Esophagus muscularis mucosa (tissue), 4 donors: ENCODE measurements at places on chromosomes 2 and 18. TPM values are rescaled to one million over a fixed set of nuclear protein-coding genes. Genes with fewer than 3 reads are reported as not detected.
A peak's percentile ranks its signal among the peaks of the same experiment; 100 is the strongest.

DNA sequence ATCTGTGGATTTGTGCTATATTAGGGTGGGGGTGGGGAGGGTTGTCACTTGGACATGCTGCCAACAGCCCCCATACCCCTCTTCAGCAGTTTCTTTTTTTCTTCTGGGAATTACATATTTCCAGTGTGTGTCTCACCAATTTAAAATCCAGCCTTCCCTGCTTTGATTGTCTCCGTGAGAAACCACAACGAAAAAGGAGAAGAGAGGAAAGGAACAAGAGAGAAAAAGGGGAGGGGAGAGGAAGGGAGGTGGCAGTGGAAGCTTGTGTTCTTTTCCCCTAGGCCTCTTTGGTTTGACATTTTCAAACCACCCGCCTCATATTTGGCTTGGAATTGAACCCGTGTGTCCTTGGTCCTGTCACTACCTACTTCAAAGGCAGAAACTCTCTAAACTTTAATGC, 860 bp downstream of the CTNNA2 start:
- no peaks in the 10 kb centered on the region for H3K27me3 ChIP-seq
- H3K27ac ChIP-seq: no peak overlapping the region
- H3K4me1 ChIP-seq: peaks cover 13% of the 10 kb centered on the region
- H3K4me3 ChIP-seq: no peak overlapping the region

DNA sequence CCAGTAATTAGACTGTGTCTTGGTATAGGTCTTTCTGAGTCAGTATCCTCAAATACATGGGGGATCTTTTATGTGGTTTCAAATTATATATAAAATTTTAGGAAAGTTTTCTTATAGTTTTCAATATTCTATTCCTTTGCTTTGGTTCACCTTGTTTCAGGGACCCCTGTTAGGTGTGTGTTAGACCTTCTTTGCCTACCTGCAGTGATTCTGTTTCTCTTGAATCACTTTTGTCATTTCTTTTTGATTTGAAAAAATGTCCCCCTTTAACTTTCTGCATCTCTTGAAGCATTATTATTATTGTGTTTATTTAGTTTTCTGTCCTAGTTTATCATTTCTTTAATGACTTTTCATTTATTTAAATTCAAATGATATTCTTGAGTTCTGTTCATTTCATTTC, 98.7 kb downstream of the FHOD3 start:
- no peaks in the 10 kb centered on the region for H3K27me3 ChIP-seq
- H3K4me1 ChIP-seq: no peaks in the 10 kb centered on the region
- H3K27ac ChIP-seq: no peak overlapping the region
- no peaks in the 10 kb centered on the region for H3K36me3 ChIP-seq

- H3K27ac ChIP-seq: no peak overlapping the region
- no peak overlapping the region for H3K4me3 ChIP-seq
- no peaks in the 10 kb centered on the region for H3K36me3 ChIP-seq
- H3K27me3 ChIP-seq: no peaks in the 10 kb centered on the region
- H3K4me1 ChIP-seq: no peaks in the 10 kb centered on the region
- no peak for DNase-seq
Measured at GRCh38 chr2:38239452-38239851, 137.6 kb downstream of the ATL2 start.

- H3K27ac ChIP-seq: peak overlapping the region; percentile 94
- no peaks in the 10 kb centered on the region for H3K27me3 ChIP-seq
- no peak overlapping the region for H3K4me3 ChIP-seq
- peaks cover 59% of the 10 kb centered on the region for H3K4me1 ChIP-seq
- no peaks in the 10 kb centered on the region for H3K36me3 ChIP-seq
- no peak for DNase-seq
Measured at GRCh38 chr18:9711361-9712129, 3.4 kb downstream of the RAB31 start.

GRCh38 chr2:124804014-124804940, 779.2 kb downstream of the CNTNAP5 start:
- H3K4me3 ChIP-seq: no peak overlapping the region
- H3K27me3 ChIP-seq: no peaks in the 10 kb centered on the region
- H3K4me1 ChIP-seq: no peaks in the 10 kb centered on the region

GRCh38 chr18:650428-650858, 7.0 kb upstream of the TYMS start:
- no peak for DNase-seq
- no peaks in the 10 kb centered on the region for H3K4me1 ChIP-seq
- H3K4me3 ChIP-seq: no peak overlapping the region
- H3K27me3 ChIP-seq: peaks cover 23% of the 10 kb centered on the region

DNA sequence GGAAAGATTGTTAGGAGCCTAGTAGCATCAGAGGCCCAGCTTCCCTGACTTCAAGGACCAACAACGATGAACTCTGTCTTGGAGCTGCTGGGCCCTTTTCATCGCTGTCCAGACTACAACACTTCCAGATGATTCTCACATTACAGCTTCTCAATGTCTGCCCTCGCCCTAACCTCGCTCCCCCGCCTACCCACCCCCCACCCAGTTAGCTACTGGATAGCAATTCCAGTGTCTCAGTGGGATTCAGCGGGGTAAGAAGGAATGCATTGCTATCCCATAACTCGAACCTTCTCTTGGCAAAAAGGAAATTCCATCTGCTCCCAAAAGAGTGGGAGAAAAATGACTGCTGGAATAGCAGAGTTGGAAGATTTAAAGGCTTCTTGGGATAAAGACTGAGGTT, 65.0 kb downstream of the RPL37A start:
- H3K4me1 ChIP-seq: peaks cover 64% of the 10 kb centered on the region
- H3K4me3 ChIP-seq: no peak overlapping the region
- H3K36me3 ChIP-seq: no peaks in the 10 kb centered on the region
- peak overlapping the region; percentile 81 for H3K27ac ChIP-seq

DNA sequence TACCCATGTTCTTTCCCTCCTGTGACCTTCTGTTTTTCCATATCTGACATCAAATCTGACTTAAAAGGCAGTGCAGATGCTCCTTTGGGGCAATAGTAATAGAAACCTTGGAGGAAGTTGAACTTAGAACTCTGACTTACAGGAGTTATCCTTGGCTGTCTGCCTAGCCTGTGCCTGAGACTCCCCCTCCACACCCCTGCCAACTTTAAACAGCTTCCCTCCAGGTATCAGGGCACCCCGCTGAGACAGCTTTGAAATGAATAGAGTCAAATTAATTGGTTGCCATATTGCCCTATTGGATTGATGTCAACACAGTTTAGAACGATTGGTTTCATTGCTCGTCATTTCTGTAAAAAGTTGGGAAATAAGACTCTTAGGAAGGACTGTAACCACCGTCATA, 322.0 kb downstream of the PRKCE start:
- H3K4me3 ChIP-seq: no peak overlapping the region
- H3K27ac ChIP-seq: no peak overlapping the region
- H3K27me3 ChIP-seq: no peaks in the 10 kb centered on the region
- H3K4me1 ChIP-seq: no peaks in the 10 kb centered on the region
- H3K36me3 ChIP-seq: no peaks in the 10 kb centered on the region
- DNase-seq: peak; percentile 5

GRCh38 chr2:73972846-73973245, 11.9 kb upstream of the TET3 start:
- H3K27ac ChIP-seq: no peak overlapping the region
- no peak for DNase-seq
- H3K4me3 ChIP-seq: no peak overlapping the region
- H3K27me3 ChIP-seq: no peaks in the 10 kb centered on the region

DNA sequence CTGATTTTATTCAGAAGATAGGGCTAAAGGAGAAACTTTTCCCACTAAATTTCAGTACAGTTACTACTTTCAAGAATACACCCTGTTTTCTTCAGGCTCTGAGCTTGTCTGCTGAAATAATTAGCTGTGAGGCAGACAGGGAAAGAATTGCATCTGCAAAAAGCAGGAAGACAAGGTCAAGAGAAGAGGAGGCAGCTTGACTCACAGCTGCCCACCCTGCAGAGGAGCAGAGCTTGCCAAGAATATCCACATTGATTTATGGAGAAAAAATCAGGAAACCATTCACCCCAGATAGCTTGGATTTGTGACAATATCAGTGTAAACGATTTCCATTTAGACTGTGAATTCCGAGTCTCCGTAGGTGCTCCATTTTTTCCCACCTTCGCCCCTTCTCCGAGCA, 49.0 kb downstream of the ACTR2 start:
- H3K27ac ChIP-seq: no peak overlapping the region
- no peak overlapping the region for H3K4me3 ChIP-seq
- peaks cover 8% of the 10 kb centered on the region for H3K4me1 ChIP-seq

DNA sequence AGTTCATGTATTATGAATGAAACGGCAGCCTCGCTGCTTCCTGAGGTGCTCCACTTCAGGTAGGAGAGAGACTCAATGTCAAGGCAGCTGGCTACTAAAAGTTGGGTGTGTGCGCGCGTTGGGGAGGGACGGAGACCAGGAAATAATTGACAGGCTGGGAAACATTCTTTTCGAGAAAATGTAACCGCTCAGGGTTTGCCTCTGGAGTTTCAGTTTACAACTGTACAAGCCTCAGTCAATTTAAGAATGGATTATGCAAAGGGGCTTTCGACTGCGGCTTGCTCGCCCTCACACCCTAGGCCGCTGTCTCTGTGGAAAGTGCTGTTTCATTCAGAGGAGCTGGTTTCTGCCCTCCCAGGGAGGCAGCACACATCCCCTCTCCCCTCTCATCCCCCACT, 4.4 kb upstream of the SPRED2 start:
- DNase-seq: no peak
- H3K36me3 ChIP-seq: no peaks in the 10 kb centered on the region
- H3K27ac ChIP-seq: peak overlapping the region; percentile 98
- peak overlapping the region; percentile 73 for H3K4me3 ChIP-seq
- peaks cover 25% of the 10 kb centered on the region for H3K4me1 ChIP-seq

GRCh38 chr2:237074211-237074993, 11.3 kb upstream of the COPS8 start:
- no peaks in the 10 kb centered on the region for H3K36me3 ChIP-seq
- no peak overlapping the region for H3K4me3 ChIP-seq
- DNase-seq: peak; percentile 83

GRCh38 chr18:8706791-8707555, 1.6 kb downstream of the MTCL1 start:
- no peaks in the 10 kb centered on the region for H3K36me3 ChIP-seq
- peak; percentile 92 for DNase-seq
- H3K27ac ChIP-seq: peak overlapping the region; percentile 95
- H3K27me3 ChIP-seq: no peaks in the 10 kb centered on the region
- peak overlapping the region; percentile 89 for H3K4me3 ChIP-seq

Gene DCDC2C
- total RNA-seq: not detected

Gene SLC4A3
- 20.9 TPM for total RNA-seq

Gene KIAA2012
- total RNA-seq: not detected

Gene RNF152
- total RNA-seq: 4.6 TPM

Gene HRH4
- total RNA-seq: 0.13 TPM

Gene NEU4
- 5.4 TPM for total RNA-seq
